ENCODE measurements at places on chromosomes 5 and 9.
A peak's percentile ranks its signal among the peaks of the same experiment; 100 is the strongest.

DNA sequence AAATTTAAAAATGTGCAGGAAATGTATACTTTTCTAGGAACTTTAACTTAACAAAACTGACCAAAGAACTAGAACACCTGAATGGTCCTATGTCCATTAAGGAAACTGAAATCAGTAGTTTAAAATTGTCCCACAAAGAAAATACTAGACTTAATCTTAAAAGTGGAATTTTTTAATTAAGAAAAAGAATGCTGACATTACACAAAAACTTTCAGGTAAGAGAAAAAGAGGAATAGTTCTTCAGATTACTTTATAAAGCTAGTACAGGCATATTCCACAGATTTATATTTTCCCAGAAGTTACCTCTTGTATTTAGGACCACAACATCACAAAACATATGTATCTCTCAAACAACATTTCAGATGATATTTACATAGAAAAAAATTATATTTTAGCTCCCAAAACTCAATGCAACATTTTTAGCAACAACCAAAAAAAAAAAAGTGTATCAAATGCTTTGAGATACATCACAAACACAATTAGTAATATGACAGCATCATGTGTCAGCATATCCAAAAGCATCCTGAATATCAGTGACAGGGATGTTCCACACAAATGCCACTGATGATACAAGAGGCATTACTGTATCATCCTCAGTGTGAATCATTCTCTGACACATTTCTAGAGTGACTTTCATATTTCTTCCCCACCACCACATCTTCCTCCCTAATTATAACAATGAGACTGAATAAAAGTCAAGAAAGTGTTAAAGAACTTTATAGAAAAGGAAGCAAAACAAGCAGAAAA lies 264.0 kb downstream of the EPB41L4A start:
- no peaks in the 10 kb centered on the region for H3K27me3 ChIP-seq
- H3K36me3 ChIP-seq = no peaks in the 10 kb centered on the region
- H3K27ac ChIP-seq = no peak overlapping the region
- no peak for DNase-seq
- H3K4me3 ChIP-seq = no peak overlapping the region
- no peaks in the 10 kb centered on the region for H3K4me1 ChIP-seq

- H3K4me1 ChIP-seq = no peaks in the 10 kb centered on the region
- no peak for DNase-seq
- no peak overlapping the region for H3K4me3 ChIP-seq
- H3K27ac ChIP-seq = no peak overlapping the region
These were observed 30.5 kb upstream of the GADD45G start for GRCh38 chr9:89574309-89574708.

GRCh38 chr5:127517110-127517479 lies 345 bp upstream of the PRRC1 start:
- no peaks in the 10 kb centered on the region for H3K27me3 ChIP-seq
- DNase-seq = no peak
- H3K36me3 ChIP-seq = peaks cover 2% of the 10 kb centered on the region
- H3K27ac ChIP-seq = no peak overlapping the region

GRCh38 chr9:76704593-76705204 lies 59.5 kb upstream of the PCA3 start:
- DNase-seq = peak; percentile 89
- no peaks in the 10 kb centered on the region for H3K4me1 ChIP-seq
- H3K4me3 ChIP-seq = no peak overlapping the region
- H3K27ac ChIP-seq = no peak overlapping the region

GRCh38 chr9:69421908-69422801 lies 97.1 kb downstream of the ENTREP1 start:
- no peaks in the 10 kb centered on the region for H3K27me3 ChIP-seq
- H3K27ac ChIP-seq = no peak overlapping the region
- no peak overlapping the region for H3K4me3 ChIP-seq
- H3K4me1 ChIP-seq = no peaks in the 10 kb centered on the region
